SW 1271 (cell line): ENCODE measurements at places on chromosomes 5 and 9.
A peak's percentile ranks its signal among the peaks of the same experiment; 100 is the strongest.

- DNase-seq, result no peak
Measured at GRCh38 chr5:40676613-40677343, 2.9 kb upstream of the PTGER4 start.

DNA sequence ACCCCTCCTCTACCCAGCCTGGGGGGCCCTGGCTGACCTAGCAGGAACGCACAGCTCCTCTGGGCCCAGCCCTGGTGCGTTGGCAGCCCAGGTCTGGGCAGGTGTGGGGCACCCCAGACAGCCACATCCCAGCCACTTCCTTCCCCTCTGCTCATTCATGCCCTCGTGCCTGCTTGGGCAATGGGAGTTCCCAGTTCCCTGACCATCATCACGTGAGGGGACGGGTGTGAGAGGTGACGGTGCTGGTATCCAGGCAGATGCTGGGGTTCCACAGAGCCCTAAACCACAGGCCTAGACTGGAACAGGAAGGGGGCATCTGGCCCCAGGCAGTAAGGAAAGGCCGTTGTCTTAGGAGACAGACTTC lies 8.4 kb downstream of the RALGDS start:
- DNase-seq, result no peak

DNA sequence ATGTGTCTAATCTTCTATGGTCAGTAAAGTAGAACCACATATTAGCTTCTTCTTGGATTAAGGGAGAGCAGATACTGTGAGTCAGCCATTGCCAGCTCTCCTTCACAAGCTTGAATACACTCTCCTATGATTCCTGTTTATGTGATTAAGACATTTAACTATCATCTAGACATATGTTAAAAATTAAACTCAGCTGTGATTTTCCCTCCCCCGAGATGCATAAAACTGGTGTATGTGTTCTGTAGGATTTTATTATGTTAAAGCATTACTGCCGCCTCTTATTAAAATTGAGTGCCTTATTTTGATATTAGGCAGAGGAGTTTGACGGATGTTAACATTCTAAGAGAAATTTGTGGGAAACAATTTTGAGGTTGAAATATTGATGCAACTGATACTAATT lies 114.6 kb downstream of the ACTBL2 start:
- DNase-seq, result no peak

DNA sequence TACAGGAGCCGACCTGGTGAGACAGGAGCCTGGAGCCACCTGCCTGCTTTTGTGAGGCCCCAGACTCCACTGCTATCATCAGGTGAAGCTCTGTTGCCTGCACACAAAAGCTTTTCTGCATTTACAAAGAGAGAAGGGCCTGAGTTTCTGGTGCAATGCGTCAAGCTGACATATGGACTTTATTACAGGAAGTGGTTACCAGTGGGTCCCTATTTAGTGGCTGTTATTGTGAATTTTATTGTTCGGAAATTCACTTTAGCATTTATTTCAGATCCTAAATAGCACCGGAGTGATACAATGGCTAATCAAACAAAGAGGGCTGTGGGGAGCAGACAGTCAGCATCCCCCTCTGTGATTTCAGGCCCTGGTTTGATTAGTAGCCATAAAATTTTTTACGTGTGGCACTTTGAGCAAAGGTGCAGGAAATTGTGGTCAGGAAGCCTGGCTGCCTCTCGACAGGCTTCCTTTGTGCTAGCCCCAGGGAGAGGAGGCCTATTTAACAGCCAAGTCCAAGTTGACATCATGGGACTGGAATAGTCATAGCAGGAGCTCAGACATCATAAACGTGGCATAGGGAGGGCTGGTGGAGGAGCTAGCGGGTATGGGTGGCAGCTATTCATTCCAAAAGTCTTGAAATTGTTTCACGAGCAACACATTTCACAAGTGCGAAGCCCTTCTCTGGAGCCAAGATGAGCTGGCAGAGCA lies 8.4 kb downstream of the TGFBI start:
- DNase-seq, result peak; percentile 70

GRCh38 chr5:174295702-174296436 lies 250.4 kb downstream of the NSG2 start:
- no peak for DNase-seq

DNA sequence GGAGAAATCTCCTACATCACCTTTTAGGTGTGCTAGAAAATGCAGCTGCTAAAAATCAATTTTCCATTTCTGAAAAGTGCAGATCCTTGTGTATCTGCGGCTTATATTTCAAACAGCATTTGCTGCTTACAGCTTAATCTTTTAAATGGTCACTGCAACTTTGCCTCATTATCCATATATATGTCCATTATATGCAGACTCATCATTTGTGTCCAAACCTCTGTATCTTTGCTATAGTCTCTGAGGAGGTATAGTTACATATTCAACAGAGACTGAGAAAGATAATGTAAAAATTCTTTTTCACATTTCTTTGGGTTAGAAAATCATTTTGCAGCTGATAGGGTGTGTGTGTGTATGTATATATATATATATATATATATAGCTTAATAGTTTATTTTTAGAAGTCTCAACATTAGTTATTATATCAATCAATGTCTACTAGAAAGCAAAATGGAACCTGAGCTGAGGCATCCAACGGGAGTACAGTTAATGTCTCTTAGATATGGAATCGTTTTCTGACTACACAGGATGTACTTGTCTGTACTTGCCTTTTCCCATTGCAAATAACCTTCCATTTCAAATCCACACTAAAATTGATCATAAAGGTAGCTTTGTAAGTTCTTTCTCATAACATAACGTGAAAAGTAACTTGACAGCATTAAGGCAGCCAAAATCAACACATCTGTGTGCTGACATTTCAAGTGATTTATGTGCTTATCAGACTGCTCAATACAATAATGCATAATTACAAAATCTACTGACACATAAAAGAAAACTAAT lies 267.0 kb upstream of the HAPLN1 start:
- DNase-seq, result no peak

- peak; percentile 48 for DNase-seq
Measured at GRCh38 chr9:95509851-95510708, 6.7 kb downstream of the PTCH1 start.

DNA sequence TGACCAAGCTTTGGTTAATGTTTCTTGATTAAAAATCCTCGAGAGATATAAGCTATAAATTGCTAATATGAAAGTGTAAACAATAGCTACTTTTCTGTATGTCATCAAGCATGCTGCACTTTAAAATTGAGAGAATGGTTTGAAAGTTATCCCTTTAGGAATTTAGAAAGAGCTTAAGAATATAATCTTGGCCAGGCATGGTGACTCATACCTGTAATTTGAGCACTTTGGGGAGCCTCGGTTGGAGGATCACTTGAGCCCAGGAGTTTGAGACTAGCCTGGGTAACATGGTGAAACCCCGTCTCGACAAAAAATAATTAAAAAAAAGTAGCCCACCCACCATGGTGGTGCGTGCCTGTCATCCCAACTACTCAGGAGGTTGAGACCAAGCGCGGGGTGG lies 12.2 kb upstream of the MROH2B start:
- no peak for DNase-seq
